ENCODE measurements at places on chromosomes 11 and 22.

GRCh38 chr22:22728382-22728781 lies 84.0 kb downstream of the GGTLC2 start:
- no peak for DNase-seq

- peak; percentile 61 for DNase-seq
These were observed 13.9 kb downstream of the DAGLA start for GRCh38 chr11:61693922-61694601.

- peak; percentile 34 for DNase-seq
These were observed 617 bp upstream of the ARHGAP20 start for GRCh38 chr11:110712659-110713448.

- no peak for DNase-seq
These were observed 66.0 kb downstream of the MYEOV start for GRCh38 chr11:69359735-69360480.

DNA sequence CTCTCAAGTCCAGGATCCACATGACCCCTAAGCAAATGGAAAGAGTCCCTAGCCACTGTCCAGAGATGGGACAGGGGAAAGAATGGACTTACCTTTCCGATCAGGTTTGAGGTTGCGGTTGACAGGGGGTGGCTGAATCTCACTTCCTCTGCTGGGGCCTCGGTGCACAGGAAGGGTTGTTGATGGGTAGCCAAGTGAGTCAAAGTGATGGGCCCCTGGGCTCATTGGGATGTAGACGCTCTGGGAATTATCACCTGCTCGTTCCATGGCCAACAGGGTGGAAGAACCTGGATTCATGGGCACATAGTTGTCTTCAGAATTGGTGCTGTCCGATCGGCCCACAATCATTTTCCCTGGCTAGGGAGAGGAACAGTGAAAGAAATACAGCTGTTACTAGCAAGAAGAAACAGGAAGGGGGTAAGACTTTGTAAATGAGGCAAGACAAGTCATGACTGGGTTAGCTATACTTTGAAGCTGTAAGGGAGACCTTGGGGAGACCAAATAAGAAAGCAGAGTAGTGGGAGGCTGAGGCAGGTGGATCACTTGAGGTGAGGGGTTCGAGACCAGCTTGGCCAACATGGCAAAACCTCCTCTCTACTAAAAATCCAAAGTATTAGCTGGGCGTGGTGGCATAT lies 34.7 kb downstream of the USP35 start:
- DNase-seq, result no peak

GRCh38 chr11:125086633-125087296 lies 23.7 kb downstream of the SLC37A2 start:
- DNase-seq, result no peak

DNA sequence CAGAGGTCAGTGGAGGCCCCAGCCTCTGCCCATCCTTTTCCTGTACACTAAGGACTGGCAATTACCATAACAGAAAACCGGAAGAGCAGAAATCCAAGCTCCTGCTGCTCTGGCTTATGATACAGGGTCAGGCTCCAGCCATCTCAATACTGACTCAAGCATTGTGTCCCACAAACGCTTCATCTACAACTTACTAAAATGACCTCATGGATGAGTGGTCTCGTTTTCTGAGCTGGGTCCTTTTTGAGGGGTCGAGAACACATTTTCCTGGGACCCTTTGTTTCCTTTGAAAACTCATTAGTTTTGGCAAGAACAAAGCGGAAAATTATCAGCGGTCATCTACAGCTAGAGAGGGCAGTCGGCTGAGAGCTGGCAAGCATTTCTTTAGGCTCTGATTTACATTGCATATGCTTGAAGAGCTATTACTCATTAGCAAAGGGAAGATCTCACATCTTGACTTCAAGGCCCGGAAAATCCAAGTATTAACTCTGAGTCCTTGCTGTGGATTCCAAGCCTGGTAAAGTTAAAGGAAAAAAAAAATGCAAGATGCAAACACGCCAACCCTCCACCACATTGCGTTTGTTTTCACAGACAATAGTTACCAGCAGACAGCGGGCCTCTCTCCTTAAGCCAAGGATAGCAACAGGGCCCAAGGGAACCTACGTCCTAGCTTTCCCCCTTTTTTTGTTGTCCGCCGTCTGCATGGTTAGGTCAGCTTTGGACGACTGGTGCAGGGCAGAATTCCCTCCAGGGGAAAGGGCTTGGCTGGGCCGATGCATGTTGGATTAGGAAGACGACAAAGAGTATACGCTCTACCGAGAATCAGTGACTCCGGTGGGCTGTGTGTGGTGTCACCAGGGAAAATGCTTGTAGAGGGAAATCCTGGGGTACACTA lies 1.8 kb downstream of the TESMIN start:
- no peak for DNase-seq

- no peak for DNase-seq
These were observed 89.7 kb upstream of the CARD18 start for GRCh38 chr11:105229257-105229656.

All from large intestine (tissue), 12 donors.